WTC11 (cell line): ENCODE measurements at places on chromosomes 2 and 18.

GRCh38 chr2:170148161-170148560, 29.8 kb upstream of the MYO3B start:
- DNase-seq = no peak
- H3K27me3 ChIP-seq = peaks cover 2% of the 10 kb centered on the region
- H3K4me1 ChIP-seq = peaks cover 6% of the 10 kb centered on the region
- no peak overlapping the region for H3K27ac ChIP-seq
- H3K36me3 ChIP-seq = peaks cover 31% of the 10 kb centered on the region

- no peaks in the 10 kb centered on the region for H3K36me3 ChIP-seq
- peaks cover under 1% of the 10 kb centered on the region; the same call in 1 of the 2 replicates for H3K4me1 ChIP-seq
- no peak overlapping the region for H3K4me3 ChIP-seq
- DNase-seq = no peak
- H3K27me3 ChIP-seq = no peaks in the 10 kb centered on the region; the same call in 1 of the 2 replicates
These were observed 19.6 kb downstream of the RDH14 start for GRCh38 chr2:18540872-18541271.

GRCh38 chr18:54871231-54871630, 43.0 kb downstream of the RAB27B start:
- no peak for DNase-seq
- no peak overlapping the region for H3K4me3 ChIP-seq
- no peaks in the 10 kb centered on the region for H3K4me1 ChIP-seq
- no peak overlapping the region for H3K27ac ChIP-seq

GRCh38 chr2:31504311-31504710, 76.4 kb downstream of the SRD5A2 start:
- no peak overlapping the region for H3K27ac ChIP-seq
- H3K27me3 ChIP-seq = no peaks in the 10 kb centered on the region; the same call in 1 of the 2 replicates
- no peak for DNase-seq
- H3K4me1 ChIP-seq = no peaks in the 10 kb centered on the region

DNA sequence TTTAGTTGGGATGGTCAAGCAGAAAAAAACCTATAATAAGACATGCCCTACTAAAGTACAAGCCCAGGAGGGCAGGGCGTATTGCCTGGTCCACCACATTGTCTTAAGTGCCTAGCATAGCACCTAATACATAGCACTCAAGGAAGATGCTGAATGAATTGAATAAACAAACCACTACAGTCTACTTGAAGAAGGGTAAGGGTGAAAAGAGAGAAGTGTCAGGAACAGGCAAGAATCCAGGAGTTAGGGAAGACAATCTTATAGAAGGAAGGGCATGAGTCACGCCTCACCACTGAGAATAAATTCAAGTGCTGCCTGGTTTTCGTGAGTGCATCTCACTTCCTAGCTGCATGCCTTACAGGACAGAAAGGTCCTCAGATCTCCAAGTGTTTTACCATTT, 13.9 kb downstream of the SLC19A3 start:
- no peaks in the 10 kb centered on the region for H3K27me3 ChIP-seq
- no peak for DNase-seq
- no peak overlapping the region for H3K27ac ChIP-seq

GRCh38 chr2:56519806-56520205, 336.0 kb downstream of the CCDC85A start:
- H3K27ac ChIP-seq = no peak overlapping the region
- 0 out of 2 replicates have a peak, but pooled peaks cover 2% of the 10 kb centered on the region for H3K4me1 ChIP-seq
- H3K36me3 ChIP-seq = no peaks in the 10 kb centered on the region
- DNase-seq = no peak
- no peak overlapping the region for H3K4me3 ChIP-seq

DNA sequence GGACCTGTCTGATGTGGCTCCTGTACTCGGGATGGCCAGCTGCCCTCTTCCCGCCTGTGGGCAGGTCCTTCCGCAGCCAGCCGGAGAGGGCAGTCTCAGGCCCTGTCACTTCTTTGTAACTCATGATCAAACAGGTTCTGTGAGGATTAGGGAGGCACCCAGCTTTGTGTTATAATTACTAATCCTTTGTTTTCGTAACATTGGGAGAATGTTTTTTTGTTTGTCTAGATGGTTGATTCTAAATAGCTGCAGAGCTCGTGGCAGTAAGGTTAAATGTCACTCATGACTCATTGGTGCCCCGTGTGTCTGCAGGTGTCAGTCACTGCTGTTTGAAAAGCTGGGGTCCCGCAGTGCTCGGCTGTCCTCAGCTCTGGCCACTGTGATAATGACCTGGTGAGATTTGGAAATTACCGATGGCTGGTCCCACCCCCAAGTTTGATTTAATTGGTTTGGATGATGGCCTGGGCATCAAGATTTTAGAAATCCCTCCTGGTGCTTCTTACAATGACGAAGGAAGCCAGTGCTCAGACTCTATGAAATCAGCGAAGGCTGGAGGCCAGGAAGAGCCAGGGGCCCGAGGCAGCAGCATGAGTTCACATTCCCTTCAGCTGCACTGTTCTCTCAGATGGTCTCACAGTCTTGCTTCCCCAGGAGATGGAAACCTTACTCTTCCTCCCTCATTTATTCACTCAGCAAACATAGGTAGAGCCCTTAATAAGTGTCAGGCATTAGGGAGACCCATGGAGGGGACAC, 172.8 kb downstream of the VAPA start:
- no peak overlapping the region for H3K4me3 ChIP-seq
- peaks cover 23% of the 10 kb centered on the region for H3K36me3 ChIP-seq
- peaks cover 14% of the 10 kb centered on the region for H3K4me1 ChIP-seq
- H3K27me3 ChIP-seq = no peaks in the 10 kb centered on the region
- H3K27ac ChIP-seq = no peak overlapping the region
- DNase-seq = no peak

GRCh38 chr2:237352279-237352845, 61.6 kb downstream of the COL6A3 start:
- H3K36me3 ChIP-seq = no peaks in the 10 kb centered on the region
- H3K4me1 ChIP-seq = peaks cover 31% of the 10 kb centered on the region
- no peak overlapping the region for H3K4me3 ChIP-seq
- H3K27me3 ChIP-seq = peaks cover 5% of the 10 kb centered on the region
- DNase-seq = no peak
- H3K27ac ChIP-seq = no peak overlapping the region

- no peak for DNase-seq
- no peak overlapping the region for H3K4me3 ChIP-seq
- H3K27me3 ChIP-seq = no peaks in the 10 kb centered on the region; the same call in 1 of the 2 replicates
- H3K4me1 ChIP-seq = no peaks in the 10 kb centered on the region
- peaks cover 32% of the 10 kb centered on the region for H3K36me3 ChIP-seq
These were observed 83.8 kb downstream of the MBD2 start for GRCh38 chr18:54140641-54141040.

- peaks cover 16% of the 10 kb centered on the region for H3K4me1 ChIP-seq
- no peaks in the 10 kb centered on the region for H3K27me3 ChIP-seq
- no peak overlapping the region for H3K4me3 ChIP-seq
- H3K27ac ChIP-seq = no peak overlapping the region; the same call in 1 of the 2 replicates
These were observed 33.2 kb downstream of the LAMA1 start for GRCh38 chr18:7084080-7085065.

GRCh38 chr2:220880623-220881596, 691.2 kb downstream of the EPHA4 start:
- H3K4me3 ChIP-seq = no peak overlapping the region
- DNase-seq = no peak
- H3K36me3 ChIP-seq = no peaks in the 10 kb centered on the region
- no peaks in the 10 kb centered on the region for H3K4me1 ChIP-seq
- H3K27me3 ChIP-seq = no peaks in the 10 kb centered on the region

- H3K4me1 ChIP-seq = peaks cover 42% of the 10 kb centered on the region
- H3K36me3 ChIP-seq = no peaks in the 10 kb centered on the region
- no peak overlapping the region for H3K4me3 ChIP-seq
These were observed 167.3 kb upstream of the NOSTRIN start for GRCh38 chr2:168635065-168635577.

DNA sequence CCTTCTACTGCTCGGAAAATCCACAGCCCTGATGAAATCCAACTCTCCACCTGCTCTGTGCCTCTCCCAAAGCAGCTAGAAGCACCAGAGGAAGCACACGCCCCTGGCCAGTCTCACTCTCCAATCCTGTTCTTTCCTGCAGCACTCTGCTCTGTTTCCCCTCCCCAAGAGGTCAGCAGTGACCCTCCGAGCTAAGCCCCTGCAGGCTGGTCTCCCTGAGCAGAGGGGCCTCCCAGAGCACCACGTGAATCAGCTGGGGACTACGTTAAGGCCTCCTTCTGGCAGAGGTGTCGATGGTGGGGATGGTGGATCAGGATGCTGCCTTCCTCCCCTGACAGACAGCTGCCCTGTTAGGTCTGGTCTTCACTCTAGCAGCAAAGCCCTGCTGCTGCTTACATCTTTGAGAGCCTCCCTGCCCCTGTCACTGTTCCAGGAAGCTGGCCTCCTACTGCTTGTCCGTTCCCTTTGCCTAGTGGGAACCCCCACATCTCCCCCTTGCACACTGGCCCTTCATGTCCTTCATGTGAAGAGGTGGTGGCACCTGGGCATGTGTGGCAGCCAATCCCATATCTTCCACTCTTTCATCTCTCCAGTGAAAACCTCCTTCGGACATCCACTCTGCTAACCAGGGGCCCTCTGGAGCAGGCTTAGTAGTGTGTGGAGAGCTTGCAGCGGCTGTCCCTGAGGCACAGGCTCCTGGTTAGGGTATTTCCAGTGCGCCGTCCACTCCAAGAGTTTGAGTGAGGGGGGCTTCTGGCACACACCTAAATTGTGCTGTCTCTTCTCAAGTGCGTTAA, 307.5 kb upstream of the HS6ST1 start:
- peaks cover 4% of the 10 kb centered on the region for H3K27me3 ChIP-seq
- H3K4me3 ChIP-seq = no peak overlapping the region
- no peaks in the 10 kb centered on the region for H3K36me3 ChIP-seq
- no peak for DNase-seq
- no peak overlapping the region for H3K27ac ChIP-seq

DNA sequence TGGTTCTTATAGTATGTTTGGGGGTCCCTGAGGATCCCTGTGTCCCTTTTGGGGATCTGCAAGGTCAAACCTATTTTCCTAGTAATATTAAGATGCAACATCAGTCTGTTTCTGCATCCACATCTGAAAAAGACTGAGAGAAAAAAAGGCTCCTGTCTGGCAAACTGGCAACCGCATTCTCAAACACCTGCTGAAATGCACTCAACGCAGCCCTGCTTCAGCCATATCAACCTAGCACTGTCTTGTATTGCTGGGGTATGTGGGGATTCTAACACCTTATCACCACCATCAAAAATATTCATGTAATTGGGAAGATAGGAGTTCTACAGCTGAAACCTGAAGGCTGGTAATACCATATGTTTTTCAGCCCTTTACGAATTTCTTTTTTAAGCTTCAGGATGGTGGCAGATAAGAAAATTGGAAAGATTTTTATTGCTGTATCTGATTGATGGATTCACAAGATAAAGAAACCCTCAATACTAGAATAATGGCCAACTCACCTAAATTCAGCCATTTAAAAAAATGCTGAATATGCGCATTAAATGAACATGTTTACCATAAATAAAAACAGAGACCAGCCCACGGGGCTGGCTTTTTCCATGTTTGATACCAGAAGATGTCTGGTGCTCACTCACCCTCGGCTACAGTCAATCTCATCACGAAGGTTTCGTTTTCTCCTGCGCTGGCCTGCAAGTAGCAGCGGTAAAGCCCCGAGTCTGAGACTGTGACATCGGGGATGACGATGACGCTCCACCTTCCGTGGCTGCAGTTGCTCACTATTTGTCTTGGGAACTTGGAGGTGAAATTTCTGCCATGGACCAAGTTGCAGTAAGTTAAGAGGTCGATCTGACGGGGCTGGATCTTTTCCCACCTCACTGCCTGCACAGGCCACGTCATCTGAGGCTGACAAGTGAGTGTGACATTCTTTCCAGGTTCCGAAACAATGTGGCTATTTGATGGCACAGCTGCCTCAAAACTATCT, 52.3 kb downstream of the CD226 start:
- no peaks in the 10 kb centered on the region for H3K27me3 ChIP-seq

DNA sequence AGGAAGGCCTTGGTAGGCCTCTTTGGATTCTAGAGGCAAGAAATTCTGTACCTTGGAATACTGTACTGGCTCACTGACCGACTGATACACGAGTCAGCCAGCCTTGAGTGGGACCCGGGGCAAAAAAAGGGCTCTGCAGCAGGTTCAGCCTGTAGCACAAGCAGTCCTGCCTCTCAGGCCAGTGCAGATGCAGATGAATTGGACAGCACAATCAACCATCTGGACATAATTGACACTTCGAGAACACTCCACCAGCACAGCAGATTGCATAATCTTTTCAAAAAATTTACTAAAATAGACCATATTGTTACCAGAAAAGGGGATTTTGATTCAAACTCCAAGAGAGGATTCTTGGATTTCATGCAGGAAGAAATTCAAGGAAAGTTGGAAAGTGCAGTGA, 241.6 kb downstream of the RPIA start:
- no peak overlapping the region for H3K27ac ChIP-seq
- H3K4me3 ChIP-seq = no peak overlapping the region
- no peaks in the 10 kb centered on the region for H3K36me3 ChIP-seq
- DNase-seq = no peak

GRCh38 chr18:48994044-48994651, 43.4 kb upstream of the SMAD7 start:
- H3K4me3 ChIP-seq = no peak overlapping the region
- DNase-seq = no peak
- no peaks in the 10 kb centered on the region for H3K36me3 ChIP-seq

DNA sequence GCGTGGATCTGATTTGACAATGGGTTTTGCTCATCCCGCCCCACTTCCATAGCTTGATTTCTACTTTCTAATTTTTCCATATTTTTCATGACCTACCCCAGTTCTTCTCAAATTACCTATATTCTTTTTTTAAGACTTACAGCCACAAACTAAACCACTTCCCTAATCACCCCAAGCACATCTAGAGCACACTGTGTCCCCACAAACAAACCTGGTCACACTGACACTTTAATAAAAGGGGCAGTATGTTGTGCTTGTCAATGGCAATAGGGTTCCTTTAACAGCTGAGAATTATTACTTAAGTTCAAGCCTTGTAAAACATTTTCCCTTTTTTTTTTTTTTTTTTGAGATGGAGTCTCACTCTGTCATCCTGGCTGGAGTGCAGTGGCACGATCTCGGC, 47.1 kb downstream of the MREG start:
- no peak for DNase-seq
- H3K4me3 ChIP-seq = no peak overlapping the region
- H3K4me1 ChIP-seq = peaks cover 12% of the 10 kb centered on the region; the same call in 1 of the 2 replicates
- no peak overlapping the region for H3K27ac ChIP-seq
